ENCODE measurements at places on chromosomes 6 and 20.

GRCh38 chr20:37734228-37734985 is 40.6 kb downstream of the CTNNBL1 start:
- no peak for DNase-seq

GRCh38 chr20:46040902-46041535 is 12.0 kb downstream of the SLC12A5 start:
- DNase-seq: peak; percentile 62

- no peak for DNase-seq
These were observed 16.8 kb downstream of the USP45 start for GRCh38 chr6:99498421-99498820.

GRCh38 chr6:16305246-16305725 is 66.9 kb downstream of the GMPR start:
- no peak for DNase-seq

DNA sequence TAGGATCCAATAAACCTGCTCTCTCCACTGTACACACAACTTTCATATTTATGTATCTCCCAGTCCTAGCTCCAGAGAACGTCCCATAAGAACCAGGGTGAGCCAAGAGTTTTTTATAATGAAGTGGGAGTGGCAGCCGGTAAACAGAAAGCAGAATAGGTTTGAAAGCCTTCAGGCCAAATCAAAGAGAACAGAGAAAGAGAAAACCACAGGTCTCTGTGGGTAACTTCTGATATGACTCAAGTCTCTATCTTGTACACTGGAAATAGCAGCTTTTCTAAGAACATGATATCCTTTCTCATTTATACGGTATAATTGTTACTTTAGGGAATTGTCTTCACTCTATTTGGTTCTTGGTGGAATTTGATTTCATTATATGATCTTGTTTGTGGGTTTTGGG is 273.6 kb downstream of the PACRG start:
- DNase-seq: no peak

DNA sequence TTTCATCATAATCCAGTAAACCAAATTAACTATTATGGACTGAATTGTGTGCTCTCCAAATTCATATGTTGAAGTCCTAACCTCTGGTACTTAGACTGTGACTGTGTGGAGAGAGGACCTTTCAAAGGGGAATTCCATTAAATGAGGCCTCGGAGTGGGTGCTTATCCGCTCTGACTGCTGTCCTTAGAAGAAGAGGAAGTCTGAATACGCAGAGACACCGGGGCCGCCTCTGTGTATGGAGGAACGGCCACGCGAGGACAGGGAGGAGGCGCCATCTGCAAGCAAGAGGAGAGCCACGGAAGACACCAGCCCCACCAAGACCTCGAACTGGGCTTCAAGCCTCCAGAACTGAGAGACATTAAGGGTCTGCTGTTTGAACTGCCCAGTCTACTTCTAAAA is 35.6 kb upstream of the RPS6KA2 start:
- no peak for DNase-seq

- DNase-seq: no peak
These were observed 75.1 kb downstream of the CNBD2 start for GRCh38 chr20:36043441-36043840.

- no peak for DNase-seq
These were observed 41.0 kb upstream of the HIVEP1 start for GRCh38 chr6:11971154-11971553.

- no peak for DNase-seq
These were observed 32.8 kb downstream of the RAMACL start for GRCh38 chr6:166553563-166554271.

- DNase-seq: no peak
These were observed 574 bp downstream of the ARHGAP40 start for GRCh38 chr20:38602185-38602581.

GRCh38 chr6:170279977-170280688 is 10.7 kb downstream of the DLL1 start:
- DNase-seq: peak; percentile 76

GRCh38 chr6:52576392-52577021 is 353 bp downstream of the TRAM2 start:
- peak; percentile 86 for DNase-seq

DNA sequence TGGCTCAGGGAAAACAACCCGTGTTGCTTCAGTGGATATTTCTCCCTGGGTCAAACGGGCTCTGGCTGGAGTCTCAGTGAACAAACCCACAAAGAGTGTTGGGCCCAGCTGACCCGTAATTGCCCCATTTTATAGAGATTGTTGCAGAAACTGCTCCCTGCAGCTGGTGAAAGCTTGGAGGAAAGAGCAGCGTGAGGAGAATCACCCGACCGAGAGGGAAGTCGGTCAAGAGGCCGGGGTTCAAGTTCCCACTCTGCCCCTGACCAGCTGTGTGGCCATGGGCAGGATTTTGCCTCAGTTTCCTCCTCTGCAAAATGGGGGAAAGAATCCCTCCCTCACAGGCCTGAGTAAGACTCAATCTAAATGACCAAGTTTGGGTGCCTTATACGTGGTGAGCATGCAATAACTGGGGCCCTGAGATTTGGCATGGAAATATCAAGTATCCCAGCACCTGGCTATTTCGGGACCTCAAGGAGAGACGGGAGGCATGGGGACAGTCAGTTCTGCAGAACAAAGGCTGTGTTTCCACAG is 1.7 kb upstream of the TGM2 start:
- DNase-seq: no peak

DNA sequence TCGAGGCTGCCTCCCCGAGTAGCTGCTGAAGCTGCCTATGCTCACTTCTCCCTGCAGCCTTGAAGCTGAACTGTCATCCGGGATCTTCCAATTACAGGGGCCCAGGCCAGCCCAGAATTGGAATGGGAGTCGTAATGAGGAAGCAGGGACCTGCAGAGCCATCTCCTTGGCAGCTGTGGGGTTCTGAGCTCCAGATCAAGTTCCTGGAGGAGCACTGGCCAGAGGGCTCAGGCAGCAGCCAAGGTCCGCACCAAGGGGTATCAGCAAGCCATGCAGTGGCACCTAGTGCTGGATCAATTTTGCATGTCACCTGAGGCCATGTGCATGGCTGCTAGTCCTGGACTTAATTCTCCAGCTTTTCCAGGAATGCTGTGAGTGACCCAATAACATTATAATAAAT is 163.2 kb upstream of the TSHZ2 start:
- DNase-seq: no peak

- no peak for DNase-seq
These were observed 39.9 kb upstream of the RNF8 start for GRCh38 chr6:37313723-37314486.

GRCh38 chr6:20129290-20130088 is 82.8 kb downstream of the MBOAT1 start:
- no peak for DNase-seq

GRCh38 chr6:93079061-93079460 is 340.3 kb downstream of the EPHA7 start:
- no peak for DNase-seq

DNA sequence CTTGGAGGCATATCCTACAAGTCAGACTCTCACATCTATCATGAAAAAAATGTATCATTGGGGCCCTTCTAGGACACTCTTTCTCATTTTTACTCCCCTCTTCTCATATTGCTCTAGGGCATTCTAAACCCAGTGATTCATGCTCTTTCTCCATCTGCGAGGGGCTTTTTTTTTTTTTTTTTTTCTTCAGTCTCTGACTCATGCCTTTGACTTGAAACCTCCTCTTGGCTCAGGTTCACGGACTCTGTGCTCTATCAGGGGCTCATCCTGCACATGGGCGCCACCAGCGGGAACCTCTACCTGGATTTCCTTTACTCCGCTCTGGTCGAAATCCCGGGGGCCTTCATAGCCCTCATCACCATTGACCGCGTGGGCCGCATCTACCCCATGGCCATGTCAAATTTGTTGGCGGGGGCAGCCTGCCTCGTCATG is 17.8 kb downstream of the SLC22A1 start:
- no peak for DNase-seq

DNA sequence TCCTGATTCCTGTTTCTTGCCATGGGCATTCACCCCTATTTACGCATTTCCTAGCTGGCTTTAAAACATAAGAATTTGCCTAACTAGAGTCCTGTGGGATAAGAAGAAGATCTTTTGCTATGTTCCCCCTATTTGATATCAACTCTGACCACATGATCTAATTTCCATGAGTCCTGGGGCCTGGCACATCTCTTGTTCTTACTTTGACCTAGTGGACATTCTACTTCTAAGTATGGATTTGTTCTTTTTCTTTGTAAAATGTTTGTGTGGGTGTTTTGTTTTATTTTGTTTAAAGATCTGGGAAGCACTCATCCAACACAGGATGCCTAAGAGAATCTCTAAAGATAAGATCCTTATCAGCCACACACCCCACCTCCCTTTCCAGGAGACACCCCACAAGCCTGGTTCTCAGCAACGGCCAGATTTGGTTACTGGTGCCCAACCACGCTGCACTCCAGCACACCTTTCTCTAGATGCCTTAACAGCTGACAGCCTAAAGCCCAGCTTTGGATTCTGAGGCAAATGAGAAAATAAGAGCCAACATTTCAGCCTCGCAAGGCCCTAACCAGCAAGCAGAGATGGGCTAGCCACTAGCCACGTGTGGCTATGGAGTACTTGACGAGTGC is 74.7 kb downstream of the SLC23A2 start:
- DNase-seq: no peak

- DNase-seq: no peak
These were observed 8.6 kb downstream of the ZNF292 start for GRCh38 chr6:87164004-87164403.

DNA sequence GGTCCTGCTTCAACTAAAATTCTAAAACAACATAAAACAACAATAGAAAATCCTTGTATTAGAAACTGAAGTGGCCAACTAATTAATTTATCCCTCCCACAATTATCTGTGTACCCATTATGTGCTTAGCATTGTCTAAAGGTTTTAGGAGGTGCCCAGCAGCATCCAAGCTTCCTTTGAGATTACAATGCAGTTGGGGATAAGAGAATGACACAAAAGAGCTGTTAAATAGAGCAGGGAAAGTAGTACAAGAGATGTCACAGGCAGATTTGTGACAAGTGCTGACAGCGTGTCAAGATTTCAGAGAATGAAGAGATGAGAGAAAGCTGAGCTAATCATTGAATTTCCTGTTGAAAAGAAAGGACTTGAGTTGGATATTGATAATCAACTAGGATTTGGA is 204.8 kb downstream of the OTOR start:
- peak; percentile 30 for DNase-seq

DNA sequence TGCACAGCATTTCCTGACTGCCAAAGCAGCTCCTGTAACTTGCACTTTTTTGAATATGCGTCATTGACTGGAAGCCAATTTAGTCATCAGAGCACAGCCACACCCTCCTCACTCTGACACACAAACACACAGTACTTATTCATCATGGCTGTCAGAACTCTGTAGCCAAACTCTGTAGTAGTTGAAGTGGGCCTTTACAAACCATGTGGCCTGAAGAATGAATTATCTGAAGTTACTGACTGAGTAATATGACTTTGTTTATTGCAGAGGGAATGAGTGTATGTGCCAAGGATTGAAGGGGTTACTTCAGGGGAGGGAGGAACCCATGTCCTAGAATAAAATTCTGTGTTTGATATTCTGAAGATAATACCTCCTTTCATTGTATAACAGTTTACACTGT is 102.7 kb downstream of the FIG4 start:
- DNase-seq: no peak

DNA sequence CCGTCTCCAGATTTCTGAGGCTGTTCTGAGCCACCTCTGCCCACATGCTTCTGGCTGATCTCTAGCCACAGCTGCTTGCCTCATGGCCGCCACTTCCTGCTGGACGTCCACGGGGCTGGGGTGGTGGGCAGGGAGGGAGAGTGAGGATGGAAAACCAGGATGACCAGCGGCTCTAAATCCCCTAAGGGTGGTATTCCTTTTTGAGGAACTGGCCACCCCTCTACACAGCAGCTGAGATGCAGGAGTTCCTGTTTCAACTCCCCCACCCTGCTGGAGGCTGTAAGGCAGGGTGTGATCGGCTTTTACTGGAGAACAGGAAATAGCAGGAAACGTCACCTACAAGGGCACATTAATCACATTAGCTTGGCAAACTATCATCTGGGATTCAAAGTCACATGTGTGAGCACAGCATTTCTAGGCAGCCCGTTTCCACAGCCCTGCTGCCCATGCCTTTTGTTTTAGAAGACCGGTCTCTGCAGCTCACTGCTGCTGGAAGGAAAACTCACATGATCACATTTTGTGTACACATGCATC is 181.6 kb upstream of the ECI2 start:
- DNase-seq: peak; percentile 29

DNA sequence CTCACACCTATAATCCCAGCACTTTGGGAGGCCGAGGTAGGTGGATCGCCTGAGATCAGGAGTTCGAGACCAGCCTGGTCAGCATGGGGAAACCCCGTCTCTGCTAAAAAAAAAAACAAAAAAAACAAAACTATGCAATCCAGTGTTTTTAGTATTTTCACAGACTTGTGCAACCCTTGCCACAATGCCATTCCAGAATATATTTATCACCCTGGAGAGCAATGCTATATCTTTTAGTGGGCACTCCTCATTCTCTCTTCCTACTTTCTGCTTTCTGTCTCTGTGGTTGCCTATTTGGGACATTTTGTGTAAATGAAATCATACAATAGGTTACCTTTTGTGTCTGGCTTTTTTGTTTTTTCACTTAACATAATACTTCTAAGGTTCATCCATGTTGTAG is 39.1 kb upstream of the MROH8 start:
- DNase-seq: no peak

DNA sequence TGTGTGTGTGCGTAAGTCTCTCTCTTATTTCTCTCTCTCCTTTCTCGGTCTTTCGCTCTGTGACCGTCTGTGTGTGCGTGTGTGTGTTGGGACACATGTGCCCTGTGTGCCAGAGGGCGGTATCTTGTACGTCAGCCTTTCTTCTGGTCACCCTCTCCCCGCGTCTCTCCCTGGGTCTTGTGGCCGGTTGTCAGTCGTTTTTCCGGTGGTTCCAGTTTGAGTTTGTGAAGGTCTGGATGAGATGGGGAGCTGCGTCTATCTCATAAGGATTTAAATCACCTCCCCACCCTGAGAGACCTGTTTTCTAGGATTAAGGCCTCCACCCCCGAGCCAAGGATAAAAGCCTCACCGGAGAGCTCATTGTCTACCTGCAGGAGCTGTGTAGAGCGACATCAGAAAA is 295.5 kb upstream of the ZNF337 start:
- DNase-seq: no peak

Measured in retina (tissue), 1 donor.